ENCODE measurements at places on chromosomes 2 and 18. TPM values are rescaled to one million over a fixed set of nuclear protein-coding genes. Genes with fewer than 3 reads are reported as not detected.
A peak's percentile ranks its signal among the peaks of the same experiment; 100 is the strongest.

GRCh38 chr2:99495115-99495860 is 5.5 kb upstream of the REV1 start:
- DNase-seq = no peak
- peaks cover 10% of the 10 kb centered on the region for H3K4me1 ChIP-seq
- H3K4me3 ChIP-seq = no peak overlapping the region
- H3K27me3 ChIP-seq = peaks cover 55% of the 10 kb centered on the region
- no peaks in the 10 kb centered on the region for H3K36me3 ChIP-seq

- no peak overlapping the region for H3K27ac ChIP-seq
- H3K27me3 ChIP-seq = no peaks in the 10 kb centered on the region
- no peaks in the 10 kb centered on the region for H3K4me1 ChIP-seq
- H3K4me3 ChIP-seq = no peak overlapping the region
- H3K36me3 ChIP-seq = no peaks in the 10 kb centered on the region
Measured at GRCh38 chr2:165208094-165208493, 4.2 kb upstream of the SCN3A start.

ST3GAL5 gene
- 28.9 TPM for total RNA-seq

TUBB8B gene
- not detected for total RNA-seq

DNA sequence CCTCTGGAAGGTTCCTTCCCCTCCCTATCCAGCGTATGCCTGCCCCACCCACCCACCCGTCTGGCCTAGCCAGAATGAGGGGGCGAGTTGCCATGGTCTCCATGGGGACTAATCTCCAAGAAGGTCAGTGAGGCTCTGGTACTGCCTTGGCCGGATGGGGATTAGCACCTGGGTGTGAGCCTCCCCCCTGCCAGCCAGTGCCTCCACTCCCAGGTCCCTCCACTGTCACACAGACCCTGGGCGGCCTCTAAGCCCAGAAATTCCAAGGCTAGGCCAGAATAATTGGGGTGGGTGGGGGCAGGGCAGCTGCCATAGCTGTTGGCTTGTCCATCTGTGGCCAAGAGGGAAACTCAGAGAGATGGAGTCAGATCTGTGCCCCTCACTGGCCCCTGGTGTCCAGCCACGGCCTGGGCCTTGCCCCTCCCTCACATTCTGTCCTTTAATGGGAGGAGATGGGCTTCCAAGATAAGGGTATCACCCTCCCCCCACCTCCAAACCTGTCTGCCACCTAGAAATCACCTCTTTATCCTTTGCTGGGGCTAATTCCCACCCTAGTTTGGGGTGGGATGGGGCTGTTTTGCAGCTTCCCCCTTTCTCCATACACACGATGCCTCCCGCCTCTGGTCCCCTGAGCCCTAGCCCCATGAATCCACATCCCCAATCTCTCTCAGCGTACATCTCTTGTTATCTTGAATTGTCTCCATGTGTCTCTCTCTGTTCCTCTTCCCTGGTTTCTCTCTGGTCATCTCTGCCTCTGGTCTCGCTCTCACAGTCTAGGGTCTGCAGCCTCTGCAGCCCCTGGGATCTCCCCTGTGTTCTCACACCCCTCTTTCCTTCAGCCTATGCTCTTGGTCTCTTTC is 6.0 kb upstream of the CRYBA2 start:
- H3K4me3 ChIP-seq = no peak overlapping the region
- no peaks in the 10 kb centered on the region for H3K36me3 ChIP-seq
- no peak overlapping the region for H3K27ac ChIP-seq
- no peak for DNase-seq

SPAST gene
- total RNA-seq = 18.2 TPM

DNA sequence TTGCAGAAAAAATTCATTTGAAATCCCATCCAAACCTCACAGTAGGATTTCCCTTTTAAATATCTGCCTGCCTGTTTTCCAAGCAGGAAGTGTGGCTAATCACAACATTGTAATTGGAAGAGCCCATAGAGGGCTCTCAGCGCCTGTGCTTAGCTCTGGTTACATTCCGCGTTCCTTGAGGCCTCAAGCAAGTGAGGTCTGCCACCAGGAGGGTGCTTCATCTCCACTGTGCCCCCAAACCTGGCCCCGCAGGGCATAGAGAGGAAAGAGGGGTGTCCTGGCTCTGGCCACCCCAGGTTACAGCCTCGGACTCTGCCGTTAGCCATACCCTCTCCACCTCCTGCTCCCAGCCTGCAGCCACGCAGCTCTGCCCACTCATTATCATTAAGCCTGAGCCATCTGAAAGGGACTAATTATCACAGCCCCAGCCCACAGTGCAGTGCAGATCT is 214.8 kb downstream of the SP3 start:
- H3K27me3 ChIP-seq = peaks cover 28% of the 10 kb centered on the region
- no peak overlapping the region for H3K27ac ChIP-seq
- no peak overlapping the region for H3K4me3 ChIP-seq
- no peaks in the 10 kb centered on the region for H3K36me3 ChIP-seq
- no peaks in the 10 kb centered on the region for H3K4me1 ChIP-seq
- no peak for DNase-seq

DNA sequence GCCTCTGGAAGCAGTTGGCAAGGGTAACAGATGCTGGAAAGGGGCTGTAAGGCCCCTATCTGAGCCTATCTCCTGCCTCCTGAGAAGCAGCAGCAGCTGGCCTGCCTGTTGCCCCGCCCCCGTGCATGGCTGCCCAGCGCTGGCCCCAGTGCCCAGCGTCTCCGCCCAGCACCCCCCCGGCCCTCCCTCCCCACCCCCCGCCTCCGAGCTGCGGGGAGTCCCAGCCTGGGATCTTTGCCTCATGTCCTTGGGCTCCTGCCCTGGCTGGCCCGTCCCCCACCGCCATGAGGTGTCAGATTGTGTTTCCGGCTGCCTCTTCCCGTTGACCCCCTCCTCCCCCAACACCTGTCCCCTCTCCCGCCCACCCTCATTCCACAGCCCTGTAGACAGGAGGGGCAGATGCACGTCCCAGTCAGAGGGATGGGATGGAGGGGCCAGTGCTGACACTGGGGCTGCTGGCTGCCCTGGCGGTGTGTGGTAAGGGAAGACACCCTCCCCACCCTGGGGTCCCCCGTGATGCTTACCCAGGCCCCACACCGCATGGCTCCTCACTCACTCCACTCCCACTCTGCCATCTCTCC is at the start of gene CHRND:
Gene CHRND, plus strand, starts transcription at position 370 of the 581 bp plus-strand sequence. Its CDS starts 56 bp downstream, at position 426.
- H3K27me3 ChIP-seq = no peaks in the 10 kb centered on the region
- peaks cover 13% of the 10 kb centered on the region for H3K4me1 ChIP-seq
- DNase-seq = no peak
- no peak within 1 kb of the TSS for H3K4me3 ChIP-seq
- no peak within 1 kb of the TSS for H3K27ac ChIP-seq

DNA sequence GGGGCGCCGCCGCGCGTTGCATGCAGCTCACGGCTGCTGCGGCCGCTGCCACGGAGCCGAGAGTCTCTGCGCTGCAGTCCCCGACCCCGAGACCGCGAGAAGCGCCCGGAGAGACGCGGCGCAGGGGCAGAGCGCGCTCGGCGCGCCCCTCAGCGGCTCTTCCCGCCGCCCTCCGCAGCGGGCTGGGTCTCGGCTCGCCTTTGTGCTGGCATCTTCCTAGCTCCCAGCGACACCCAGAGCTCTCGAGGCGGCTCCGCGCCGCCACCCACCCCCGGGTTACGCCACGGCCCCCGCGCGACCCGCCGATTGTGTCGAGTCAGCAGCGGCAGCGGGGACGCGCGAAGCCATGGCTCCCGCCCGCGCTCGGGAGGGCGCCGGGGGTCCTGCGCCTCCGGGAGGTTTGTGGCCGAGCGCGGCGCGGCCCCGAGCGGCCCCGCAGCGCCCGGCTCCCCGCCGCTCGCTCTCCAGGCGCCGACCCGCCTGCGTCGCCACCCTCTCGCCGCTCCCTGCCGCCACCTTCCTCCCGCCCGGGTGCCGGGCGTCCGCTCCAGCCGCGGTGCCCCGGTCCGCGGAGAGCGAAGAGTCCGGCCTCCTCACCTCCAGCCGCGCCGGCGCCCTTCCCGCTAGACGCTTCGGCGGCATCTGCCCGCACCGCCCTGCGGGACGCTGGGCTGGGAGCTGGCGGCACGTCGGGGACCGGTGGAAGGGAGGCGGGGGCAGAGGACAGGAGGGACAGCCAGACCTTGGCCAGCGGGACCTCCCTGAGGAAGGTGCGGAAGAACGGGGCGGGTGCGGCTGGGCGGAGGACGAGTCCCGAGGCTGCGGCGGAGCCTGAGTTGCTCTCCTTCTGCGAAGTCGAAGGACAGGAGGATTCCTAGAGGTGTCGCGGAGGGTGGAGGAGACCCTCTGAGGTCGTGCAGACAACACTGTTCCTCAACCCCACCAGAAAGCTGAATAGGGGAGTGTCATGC is 46.3 kb upstream of the CCDC150 start:
- no peak within 1 kb of the TSS for H3K27ac ChIP-seq
- H3K4me1 ChIP-seq = no peaks in the 10 kb centered on the region
- DNase-seq = no peak
- H3K36me3 ChIP-seq = no peaks in the 10 kb centered on the region
- peaks cover 48% of the 10 kb centered on the region for H3K27me3 ChIP-seq

GRCh38 chr2:142853912-142854311 is 23.6 kb upstream of the KYNU start:
- no peak overlapping the region for H3K27ac ChIP-seq
- H3K36me3 ChIP-seq = no peaks in the 10 kb centered on the region
- H3K4me1 ChIP-seq = no peaks in the 10 kb centered on the region
- H3K4me3 ChIP-seq = no peak overlapping the region
- DNase-seq = no peak

DNA sequence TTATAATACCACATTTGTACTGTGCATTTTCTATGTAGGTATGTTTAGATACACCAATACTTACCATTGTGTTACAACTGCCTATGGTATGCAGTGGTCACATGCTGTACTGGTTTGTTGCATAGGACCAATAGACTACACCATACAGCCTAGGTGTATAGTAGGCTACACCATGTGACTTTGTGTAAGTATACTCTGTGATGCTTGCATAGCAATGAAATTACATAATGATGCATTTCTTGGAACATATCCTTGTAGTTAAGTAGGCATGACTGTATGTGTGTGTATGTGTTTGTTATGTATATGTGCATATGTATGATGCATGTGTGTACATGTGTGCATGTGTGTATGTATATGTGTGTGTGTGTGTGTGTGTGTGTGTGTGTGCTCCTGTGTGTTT is 157.6 kb downstream of the TDRD15 start:
- DNase-seq = no peak
- H3K27me3 ChIP-seq = no peaks in the 10 kb centered on the region
- H3K4me3 ChIP-seq = no peak overlapping the region
- no peaks in the 10 kb centered on the region for H3K36me3 ChIP-seq
- no peak overlapping the region for H3K27ac ChIP-seq
- H3K4me1 ChIP-seq = no peaks in the 10 kb centered on the region

RPRD1A gene
- 38.6 TPM for total RNA-seq

CYP27A1 gene
- total RNA-seq = 0.24 TPM

- H3K27me3 ChIP-seq = no peaks in the 10 kb centered on the region
- H3K27ac ChIP-seq = no peak overlapping the region
- no peak overlapping the region for H3K4me3 ChIP-seq
- peaks cover 32% of the 10 kb centered on the region for H3K4me1 ChIP-seq
- DNase-seq = no peak
- peaks cover 7% of the 10 kb centered on the region for H3K36me3 ChIP-seq
Measured at GRCh38 chr2:8053216-8053615, 628.6 kb upstream of the ID2 start.

MC4R gene
- not detected for total RNA-seq

DNA sequence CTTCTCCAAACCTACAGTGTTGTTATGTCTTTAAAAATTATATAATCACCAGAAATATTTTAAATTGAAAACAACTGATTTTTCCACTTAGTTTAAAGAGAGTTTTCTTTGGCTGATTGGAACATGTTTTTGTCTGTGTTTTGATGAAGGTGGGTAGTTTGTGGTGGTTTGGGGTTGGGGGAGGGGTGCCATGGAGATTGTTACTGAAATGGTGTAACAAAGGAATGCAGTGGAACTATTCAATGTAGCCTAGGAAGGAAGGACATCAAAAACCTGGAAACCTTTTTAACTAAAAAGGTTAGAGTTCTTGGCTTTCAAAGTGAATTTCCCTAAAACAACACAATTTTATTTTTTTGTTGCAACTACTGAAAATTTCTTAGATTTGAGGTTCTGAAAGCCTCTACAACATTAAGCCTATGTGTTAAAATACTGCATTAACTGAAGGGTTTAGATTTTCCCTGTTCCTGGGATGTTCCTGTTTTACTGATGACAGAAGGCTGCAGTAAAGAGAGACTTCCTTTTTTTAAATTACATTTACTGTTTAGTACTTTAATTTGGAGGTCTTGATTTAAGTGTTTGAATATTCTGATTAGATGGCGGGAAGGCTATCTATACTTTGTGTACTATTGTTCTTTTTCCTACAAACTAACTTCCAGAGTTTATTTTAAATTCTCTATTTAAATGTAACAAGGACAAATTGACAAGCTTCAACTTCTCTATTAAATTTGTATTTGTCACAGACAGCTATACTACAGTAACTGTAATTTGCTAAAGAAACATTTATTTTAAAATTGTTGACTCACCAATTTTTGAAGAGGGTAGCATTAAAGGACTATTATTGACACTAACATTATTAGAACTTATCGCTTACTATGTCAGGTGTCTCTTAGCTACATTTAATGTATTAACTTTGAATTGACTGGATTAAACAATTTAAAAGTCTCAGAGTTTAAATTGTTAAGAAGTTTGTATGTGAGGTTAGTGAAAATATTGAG is 87.7 kb downstream of the LIMS1 start:
- H3K27ac ChIP-seq = peak overlapping the region; percentile 89
- no peaks in the 10 kb centered on the region for H3K36me3 ChIP-seq
- no peaks in the 10 kb centered on the region for H3K27me3 ChIP-seq

DNA sequence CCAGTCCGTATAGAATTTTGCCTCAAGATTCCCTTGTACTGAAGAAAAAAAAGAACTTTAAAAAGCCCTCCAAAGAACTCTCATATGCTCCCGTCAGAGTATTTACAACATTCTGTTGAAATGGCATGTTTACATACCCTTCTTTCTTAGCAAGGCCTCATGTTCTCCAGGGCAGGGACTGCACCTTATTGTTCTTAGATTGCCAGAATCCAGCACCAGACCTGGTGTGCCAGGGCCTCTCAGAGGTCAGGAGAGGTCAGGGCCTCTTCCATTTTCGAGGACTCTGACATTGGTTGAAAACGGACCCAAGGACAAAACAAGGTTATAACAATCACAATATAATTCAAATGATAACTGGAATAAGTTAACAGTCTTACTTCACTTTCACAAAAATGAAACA is 78.2 kb downstream of the TNP1 start:
- peaks cover 23% of the 10 kb centered on the region for H3K27me3 ChIP-seq
- H3K4me1 ChIP-seq = peaks cover 5% of the 10 kb centered on the region
- no peak overlapping the region for H3K4me3 ChIP-seq
- H3K27ac ChIP-seq = no peak overlapping the region
- no peaks in the 10 kb centered on the region for H3K36me3 ChIP-seq

DNA sequence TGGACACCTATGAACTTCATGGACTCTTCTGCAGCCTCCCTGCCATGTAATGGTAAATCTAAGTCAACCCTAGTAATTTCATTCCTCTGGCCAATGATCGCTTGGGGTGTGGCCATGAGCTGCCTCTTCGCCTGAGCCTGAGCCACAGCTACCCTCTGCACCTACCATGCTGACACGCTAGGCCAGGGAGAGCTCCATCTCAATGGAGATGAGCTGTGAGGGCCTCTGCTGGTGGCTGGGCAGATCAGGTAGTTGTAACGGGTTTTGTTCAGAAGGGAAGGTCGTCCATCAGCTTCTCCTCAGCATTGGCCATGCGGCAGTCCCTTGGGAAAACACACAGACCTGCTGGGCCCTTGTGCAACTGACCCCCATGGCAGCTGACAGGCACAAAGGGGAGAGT is 24.4 kb downstream of the MPHOSPH10 start:
- peaks cover 7% of the 10 kb centered on the region for H3K4me1 ChIP-seq
- peaks cover 10% of the 10 kb centered on the region for H3K27me3 ChIP-seq
- DNase-seq = no peak

PLEK gene
- 209 TPM for total RNA-seq

NYAP2 gene
- total RNA-seq = not detected

GRCh38 chr2:11187731-11188130 is 32.5 kb downstream of the SLC66A3 start:
- peaks cover under 1% of the 10 kb centered on the region for H3K36me3 ChIP-seq
- H3K27ac ChIP-seq = no peak overlapping the region
- H3K4me1 ChIP-seq = no peaks in the 10 kb centered on the region
- DNase-seq = no peak
